Endothelial cell of umbilical vein (primary cell): ENCODE measurements at places on chromosomes 3 and 15. TPM values are rescaled to one million over a fixed set of nuclear protein-coding genes. Genes with fewer than 3 reads are reported as not detected.

DNA sequence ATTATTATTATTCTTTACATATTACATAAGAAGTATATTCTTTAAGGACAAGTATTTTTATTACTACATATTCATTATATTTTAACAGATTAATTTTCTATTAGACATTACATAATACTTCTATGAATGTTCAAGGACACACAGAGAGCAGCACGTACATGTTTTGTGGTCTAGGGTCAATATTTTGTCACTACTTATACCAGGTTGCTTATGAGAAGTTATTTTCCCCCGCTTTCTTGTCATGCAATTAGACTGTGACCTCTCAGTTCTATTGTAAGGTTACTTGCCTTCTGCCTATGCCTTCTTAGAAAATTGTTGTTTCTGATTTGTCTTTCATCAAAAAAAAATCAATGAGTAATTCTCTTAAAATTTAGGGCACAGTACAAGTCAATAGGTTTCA, 21.5 kb downstream of the BCHE start:
- H3K4me1 ChIP-seq: no peaks in the 10 kb centered on the region
- no peaks in the 10 kb centered on the region for H3K27me3 ChIP-seq
- H3K4me3 ChIP-seq: no peak overlapping the region
- no peak for DNase-seq

GRCh38 chr15:46343196-46343935, 708.5 kb downstream of the SQOR start:
- no peaks in the 10 kb centered on the region for H3K27me3 ChIP-seq

DNA sequence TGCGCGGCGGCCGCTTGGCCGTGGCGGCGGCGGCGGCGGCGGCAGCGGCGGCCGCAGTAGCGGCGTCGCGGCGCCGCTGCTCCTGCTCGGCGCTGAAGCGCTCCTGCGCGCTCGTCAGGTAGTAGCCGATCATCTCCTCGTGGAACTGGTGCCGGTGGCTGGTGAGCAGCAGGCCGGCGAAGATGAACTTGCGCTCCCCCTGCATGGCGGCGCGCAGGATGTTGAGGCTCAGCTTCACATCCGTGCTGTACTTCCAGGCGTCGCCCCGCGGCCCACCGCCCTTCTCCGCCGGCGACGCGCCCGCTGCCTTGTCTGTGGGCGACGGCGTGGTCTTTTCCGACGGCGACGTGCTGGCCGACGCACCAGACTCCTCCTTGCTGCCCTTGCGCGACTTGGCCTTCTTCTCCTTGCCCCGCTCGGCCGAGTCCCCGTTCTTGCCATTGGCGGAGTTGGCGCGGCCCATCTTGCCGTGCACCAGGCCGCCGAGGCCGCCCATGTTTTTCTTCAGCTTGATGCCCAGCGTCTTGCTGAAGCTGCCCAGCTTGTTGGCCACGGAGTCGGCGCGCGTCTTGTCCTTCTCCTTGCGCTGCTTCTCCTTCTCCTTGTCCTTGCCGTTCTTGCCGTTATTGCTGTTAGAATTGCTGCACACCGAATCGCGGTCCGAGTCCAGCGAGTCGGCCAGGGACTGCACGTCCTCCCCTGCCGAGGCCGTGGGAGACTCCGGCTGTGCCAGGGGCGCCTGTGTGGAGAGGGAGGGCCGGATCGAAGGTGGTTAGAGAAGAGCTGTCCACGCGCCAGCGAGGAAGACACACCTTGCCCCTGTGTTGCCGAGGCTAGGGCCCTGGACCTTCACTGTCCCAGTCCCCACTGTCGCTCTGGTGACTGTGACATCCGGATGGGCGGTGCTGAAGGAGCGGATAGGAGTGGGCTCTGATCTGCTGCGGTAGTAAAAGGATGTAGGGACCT, 157.6 kb downstream of the KLF13 start:
- peaks cover 26% of the 10 kb centered on the region for H3K27me3 ChIP-seq
- H3K27ac ChIP-seq: no peak overlapping the region
- DNase-seq: no peak
- H3K4me3 ChIP-seq: no peak overlapping the region
- H3K36me3 ChIP-seq: no peaks in the 10 kb centered on the region

- H3K4me3 ChIP-seq: no peak overlapping the region
- no peaks in the 10 kb centered on the region for H3K36me3 ChIP-seq
- no peaks in the 10 kb centered on the region for H3K27me3 ChIP-seq
- peaks cover 64% of the 10 kb centered on the region for H3K4me1 ChIP-seq
These were observed 75.8 kb upstream of the ABI3BP start for GRCh38 chr3:101068876-101069606.

DNA sequence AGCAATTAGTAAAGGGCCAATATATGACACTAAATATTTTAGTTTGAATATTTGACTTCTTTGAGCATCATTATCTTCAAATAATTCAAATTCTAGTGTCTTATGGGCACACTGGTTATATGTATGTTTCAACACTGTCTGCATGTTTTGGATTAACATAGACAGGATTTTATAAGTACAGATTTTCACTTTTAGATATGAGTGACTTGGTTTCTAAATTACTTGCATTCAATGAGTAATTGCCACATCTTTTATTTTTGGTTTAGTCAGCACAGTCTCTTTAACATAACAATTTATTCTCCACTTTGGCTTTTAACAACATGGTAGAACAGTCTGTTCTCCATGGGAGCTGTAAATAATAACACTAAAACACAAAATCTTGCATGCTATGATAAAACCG, 674.8 kb downstream of the TBL1XR1 start:
- no peaks in the 10 kb centered on the region for H3K36me3 ChIP-seq
- no peak overlapping the region for H3K4me3 ChIP-seq
- H3K27ac ChIP-seq: no peak overlapping the region
- no peaks in the 10 kb centered on the region for H3K4me1 ChIP-seq

DNA sequence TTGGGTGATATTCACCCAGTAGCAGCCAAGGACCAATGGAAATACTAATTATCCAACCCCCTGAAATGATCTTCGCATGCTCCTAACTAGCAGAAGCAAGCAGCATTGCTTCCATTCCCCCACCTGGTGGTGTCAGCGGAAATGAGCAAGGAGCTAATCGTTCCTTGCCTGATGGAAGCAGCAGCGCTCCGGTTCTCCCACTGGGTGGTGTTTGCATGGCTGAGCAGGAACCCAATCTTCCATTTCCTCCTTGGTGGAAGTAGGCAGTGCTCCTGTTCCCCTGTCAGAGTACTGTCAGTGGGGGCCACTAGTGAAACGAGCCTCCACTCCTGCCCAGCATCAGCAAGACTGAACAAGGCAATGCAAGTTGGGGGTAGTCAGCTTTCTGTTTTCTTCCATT, 311.5 kb downstream of the CACNA2D3 start:
- H3K27ac ChIP-seq: no peak overlapping the region
- no peaks in the 10 kb centered on the region for H3K36me3 ChIP-seq
- H3K4me3 ChIP-seq: no peak overlapping the region
- no peak for DNase-seq

DNA sequence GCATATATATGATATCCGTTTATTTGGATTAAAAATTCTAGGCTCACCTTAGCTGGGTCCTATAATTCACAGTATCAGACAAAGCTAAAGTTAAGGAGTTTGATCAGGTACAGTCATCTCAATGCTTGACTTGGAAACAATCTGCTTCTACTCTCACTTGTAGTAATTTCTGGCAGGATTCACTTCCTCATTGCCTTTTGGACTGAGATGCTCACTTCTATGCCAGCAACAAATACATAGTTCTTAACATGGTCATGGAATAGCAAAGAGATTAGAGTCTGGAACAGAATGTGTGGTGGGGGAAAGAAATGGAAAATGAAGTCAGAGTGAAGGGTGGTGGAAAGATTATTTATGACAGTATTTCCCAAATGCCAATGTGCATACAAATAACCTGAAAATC, 693.6 kb downstream of the CADM2 start:
- no peak overlapping the region for H3K4me3 ChIP-seq
- DNase-seq: no peak
- no peak overlapping the region for H3K27ac ChIP-seq
- H3K4me1 ChIP-seq: no peaks in the 10 kb centered on the region

GRCh38 chr3:3170998-3171397, 8.5 kb downstream of the CRBN start:
- peaks cover 4% of the 10 kb centered on the region for H3K36me3 ChIP-seq
- no peak overlapping the region for H3K27ac ChIP-seq
- DNase-seq: peak; percentile 76
- H3K4me3 ChIP-seq: no peak overlapping the region
- peaks cover 20% of the 10 kb centered on the region for H3K4me1 ChIP-seq

DNA sequence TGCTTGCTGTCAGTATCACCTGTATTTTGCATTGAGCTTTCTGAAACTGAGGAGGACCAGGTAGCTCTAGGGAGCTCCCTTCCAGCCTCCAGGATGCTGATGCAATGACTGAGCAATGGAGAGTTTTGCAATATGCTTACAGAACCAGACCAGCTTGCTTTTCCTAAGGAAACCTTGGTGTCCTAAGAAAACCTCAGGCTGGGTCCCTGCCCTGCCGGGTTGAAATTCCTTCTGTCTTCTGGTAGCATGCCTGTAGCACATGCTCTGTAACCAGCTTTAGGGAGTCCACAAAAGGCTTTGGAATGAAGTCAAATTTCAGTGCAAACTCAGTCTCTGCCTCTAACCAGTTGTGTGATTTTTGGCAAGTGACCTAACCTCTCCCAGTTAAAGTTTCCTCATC, 65.8 kb upstream of the GSK3B start:
- no peak for DNase-seq
- H3K27me3 ChIP-seq: peaks cover 2% of the 10 kb centered on the region

DNA sequence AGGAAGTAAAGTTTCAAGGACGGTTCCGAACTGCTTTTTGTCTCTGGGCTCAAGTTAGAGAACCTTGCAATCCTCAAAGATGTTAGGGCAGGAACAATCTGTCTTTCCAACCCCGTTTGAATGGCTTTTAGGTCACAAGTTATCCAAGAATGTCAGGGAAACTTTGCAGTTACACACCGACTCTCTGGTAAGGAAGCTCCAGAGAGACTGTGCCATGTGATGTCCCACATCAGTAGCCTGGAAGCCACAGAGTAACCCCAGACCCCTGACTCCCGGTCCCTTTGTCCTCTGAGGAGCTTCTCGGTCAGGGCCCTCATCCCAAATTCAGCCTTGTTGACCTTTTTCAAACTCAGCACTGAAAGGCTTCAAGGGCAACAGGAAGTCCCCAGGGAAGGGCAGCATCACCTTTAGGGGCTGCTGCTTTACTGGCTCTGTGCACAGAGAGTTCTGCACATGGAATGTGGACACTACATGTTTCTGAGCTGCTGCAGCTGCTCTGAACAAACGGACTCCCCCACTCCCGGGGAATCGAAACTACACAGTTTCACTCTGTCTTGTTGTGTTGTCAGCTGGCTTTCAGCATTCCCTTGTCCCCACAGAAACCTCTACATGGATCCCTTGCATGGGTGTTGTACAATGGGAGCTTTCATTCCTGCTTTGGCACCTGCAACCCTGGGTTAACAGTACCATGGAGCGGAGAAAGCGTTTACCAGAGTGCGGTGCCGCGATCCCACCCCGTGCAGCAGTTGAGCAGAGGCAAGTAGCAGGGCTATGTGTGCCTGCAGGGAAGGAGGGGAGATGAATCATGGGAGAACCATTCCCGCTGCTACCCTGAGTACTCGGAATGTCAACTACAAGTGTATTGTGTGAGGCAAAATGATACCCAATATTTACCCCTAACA, 408.2 kb upstream of the THBS1 start:
- H3K36me3 ChIP-seq: no peaks in the 10 kb centered on the region
- H3K4me1 ChIP-seq: peaks cover 17% of the 10 kb centered on the region
- H3K27me3 ChIP-seq: no peaks in the 10 kb centered on the region
- H3K27ac ChIP-seq: peak overlapping the region; percentile 87

Gene TJP1
- total RNA-seq: 128 and 133 TPM in 2 replicates

Gene IRAK2
- total RNA-seq: 10.0 and 11.1 TPM in 2 replicates

Gene GOLGA6L9
- 3.8 and 4.5 TPM in 2 replicates for total RNA-seq

Gene BFSP2
- not detected in 2 replicates for total RNA-seq

Gene CTDSPL2
- total RNA-seq: 46.0 and 55.1 TPM in 2 replicates
